Effector memory CD4-positive, alpha-beta T cell (primary cell): ENCODE measurements at places on chromosomes 4 and X.

DNA sequence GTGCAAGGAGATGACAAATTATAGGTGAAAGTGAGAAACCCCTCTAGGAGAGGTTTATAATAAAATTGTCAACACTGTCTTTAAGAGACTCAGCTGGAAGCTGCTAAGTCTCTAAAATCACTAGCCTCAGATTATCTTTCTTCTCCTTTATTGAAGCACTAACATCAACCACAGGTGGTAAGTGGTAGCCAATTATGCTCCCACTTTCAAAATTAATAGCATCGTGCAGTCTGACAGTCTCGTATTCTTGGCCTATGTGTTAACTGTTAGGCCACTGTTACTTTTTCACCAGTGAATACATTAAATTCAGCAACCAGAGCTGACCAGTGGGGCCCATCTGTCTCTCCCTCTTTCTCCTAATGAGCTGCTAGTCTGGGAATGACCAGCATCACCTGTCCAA lies 674.1 kb downstream of the RAPGEF2 start:
- no peak for DNase-seq

DNA sequence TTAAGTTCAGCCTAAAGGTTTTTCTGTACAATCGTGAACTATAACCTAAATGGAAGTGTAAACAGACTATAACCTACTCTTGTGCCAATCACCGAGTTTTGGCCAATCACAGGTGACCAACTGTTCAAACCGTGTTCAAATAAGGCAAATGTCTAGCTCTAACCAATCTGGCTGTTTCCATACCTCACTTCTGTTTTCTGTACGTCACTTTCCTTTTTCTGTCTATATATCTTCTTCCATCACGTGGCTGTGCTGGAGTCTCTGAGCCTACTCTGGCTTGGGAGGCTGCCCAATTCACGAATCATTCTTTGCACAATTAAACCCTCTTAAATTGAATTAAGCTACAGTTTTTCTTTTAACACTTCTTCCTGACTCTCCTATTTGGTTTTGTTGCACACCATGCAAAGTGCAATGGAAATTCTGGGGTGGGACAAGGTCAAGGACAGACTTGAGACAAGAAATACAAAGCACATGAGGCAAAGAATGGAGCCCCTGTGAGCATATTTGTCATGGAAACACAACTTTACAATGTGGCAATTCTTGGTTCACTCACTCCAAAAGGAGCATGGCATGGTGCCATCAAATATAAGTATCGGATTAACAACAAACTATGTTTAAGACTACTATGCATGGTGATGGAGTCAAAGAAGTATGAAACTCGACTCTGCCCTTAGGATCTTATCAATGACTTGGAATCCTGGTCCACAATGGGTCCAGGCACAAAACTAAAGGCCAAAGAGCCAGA lies 115.7 kb upstream of the FAM9B start:
- DNase-seq = no peak

GRCh38 chrX:75229774-75230173 lies 44.1 kb upstream of the UPRT start:
- DNase-seq = no peak

GRCh38 chr4:183011213-183011907 lies 87.7 kb upstream of the WWC2 start:
- no peak for DNase-seq

GRCh38 chr4:128600996-128601871 lies 208.3 kb upstream of the JADE1 start:
- no peak for DNase-seq

- DNase-seq = no peak
Observed at GRCh38 chrX:44088510-44089144, 115.4 kb upstream of the NDP start.

- no peak for DNase-seq
Observed at GRCh38 chrX:152915541-152916241, 17.8 kb downstream of the ZNF185 start.

DNA sequence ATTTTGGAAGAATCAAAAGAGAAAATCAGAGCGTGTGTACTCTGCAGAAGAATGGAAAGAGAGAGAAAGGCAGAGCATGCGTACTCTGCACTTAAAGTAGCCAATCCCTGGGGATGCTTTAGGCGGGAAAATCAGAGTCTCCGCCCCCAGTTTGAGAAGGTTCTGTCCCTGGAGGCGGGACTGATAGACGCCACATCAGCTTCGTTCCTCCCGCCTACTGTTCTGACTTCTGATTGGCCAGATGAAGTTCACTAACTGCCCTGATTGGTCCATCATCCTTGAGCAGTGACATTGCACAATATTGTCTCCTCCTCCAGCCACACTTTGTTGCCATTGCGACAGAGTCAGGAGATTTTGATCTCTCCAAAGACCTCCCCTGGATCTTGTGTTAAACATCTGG lies 23.8 kb downstream of the SSX1 start:
- no peak for DNase-seq

DNA sequence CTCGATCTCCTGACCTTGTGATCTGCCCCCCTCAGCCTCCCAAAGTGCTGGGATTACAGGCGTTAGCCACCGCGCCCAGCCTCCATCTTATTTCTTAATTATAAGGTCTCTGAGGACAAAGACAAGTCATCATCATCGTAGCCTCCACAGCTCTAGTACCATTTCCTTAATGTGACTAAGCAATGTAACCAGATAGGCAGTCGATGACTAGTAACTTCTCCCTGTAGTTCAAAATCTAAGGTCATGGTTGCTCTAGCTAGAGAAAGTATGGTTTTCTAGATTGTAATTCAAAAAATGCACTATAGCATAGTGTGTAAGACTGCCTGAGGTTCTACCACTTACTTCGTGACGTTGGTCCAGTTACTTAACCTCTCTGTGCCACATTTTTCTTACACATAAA lies 6.9 kb downstream of the SLC39A8 start:
- DNase-seq = no peak

GRCh38 chr4:156865451-156865850 lies 106.1 kb downstream of the PDGFC start:
- no peak for DNase-seq

DNA sequence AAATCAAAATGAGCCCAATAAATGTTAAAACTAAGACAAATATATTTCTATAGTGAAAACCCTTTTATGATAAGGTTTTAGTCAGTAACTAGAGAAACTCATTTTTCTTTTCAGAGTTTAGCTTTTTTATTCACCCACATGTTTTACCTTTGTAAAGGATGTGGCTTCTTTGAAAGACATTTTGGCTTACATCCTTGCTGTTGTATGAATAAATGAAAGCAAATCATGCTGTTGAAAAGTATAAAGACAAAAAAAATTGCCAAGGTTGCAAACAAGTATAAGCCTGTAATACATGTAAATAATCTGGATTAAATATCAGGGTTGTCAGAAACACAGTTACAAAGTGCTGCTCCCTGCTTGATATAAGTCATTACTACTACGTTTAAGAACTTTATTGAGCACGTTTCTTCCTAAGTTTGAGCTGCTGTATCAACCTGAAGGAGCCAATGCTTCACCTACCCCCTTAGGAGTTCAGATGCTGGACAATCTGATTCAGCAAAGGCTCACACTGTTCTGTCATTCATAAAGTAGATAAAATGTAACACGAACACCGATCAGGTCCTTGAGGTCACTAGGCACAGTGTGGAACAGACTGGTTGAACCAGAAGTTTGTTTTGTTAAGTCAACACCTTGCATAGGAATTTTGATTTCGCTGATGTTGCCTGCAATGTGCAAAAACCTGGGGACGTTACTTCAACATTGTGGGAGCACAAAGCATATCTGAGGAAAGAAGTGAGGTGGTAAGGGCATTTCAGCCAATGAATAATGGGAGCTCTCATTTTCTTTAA lies 321.2 kb upstream of the BMP3 start:
- no peak for DNase-seq

GRCh38 chrX:9646471-9647224 lies 119.0 kb downstream of the GPR143 start:
- no peak for DNase-seq

GRCh38 chr4:40183615-40184411 lies 13.0 kb upstream of the RHOH start:
- no peak for DNase-seq

DNA sequence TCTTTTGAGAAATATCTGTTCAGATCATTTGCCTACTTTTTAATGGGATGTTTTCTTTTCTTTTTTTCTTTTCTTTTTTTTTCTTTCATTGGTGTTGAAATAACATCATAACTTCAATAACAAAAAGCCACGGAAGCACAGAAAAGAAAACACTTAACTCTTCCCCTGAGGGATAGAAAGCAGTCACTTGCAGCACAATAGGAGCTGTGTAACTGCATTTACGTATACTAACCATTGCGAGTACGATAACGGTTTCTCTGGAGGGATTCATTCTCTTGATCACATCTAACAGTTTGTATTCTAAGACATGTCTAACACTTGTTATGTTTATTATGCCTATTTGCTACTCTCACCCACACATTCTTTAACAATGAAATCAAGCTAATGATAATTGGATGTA lies 27.3 kb downstream of the C4orf46 start:
- no peak for DNase-seq

- DNase-seq = no peak
Observed at GRCh38 chr4:29320947-29321620, 1399.1 kb upstream of the PCDH7 start.

GRCh38 chr4:170128219-170128804 lies 38.6 kb upstream of the AADAT start:
- no peak for DNase-seq

DNA sequence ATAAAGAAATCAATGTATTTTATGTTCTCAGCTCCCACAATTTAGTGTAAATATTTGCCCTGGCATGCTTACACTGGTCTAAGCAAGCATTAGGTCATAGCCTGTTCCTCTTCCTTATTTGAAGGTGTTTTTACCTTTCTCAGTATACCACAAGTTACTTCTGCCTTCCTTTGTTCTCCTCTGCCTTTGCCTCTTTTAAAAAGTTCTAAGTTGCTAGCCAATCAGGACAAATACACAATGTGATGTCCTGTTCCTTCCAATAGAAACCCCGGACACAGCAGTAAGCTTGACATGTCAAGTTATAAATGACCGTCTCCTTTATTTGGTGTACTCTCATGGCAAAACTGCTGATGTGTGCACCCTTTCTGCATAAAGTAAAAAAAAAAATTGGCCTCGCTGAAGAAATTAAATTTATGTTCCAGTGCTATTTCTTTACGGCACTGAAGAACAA lies 49.4 kb downstream of the UGT2B10 start:
- DNase-seq = no peak

GRCh38 chr4:141721174-141721573 lies 84.8 kb downstream of the IL15 start:
- no peak for DNase-seq

- DNase-seq = no peak
Observed at GRCh38 chrX:41470706-41471105, 23.6 kb downstream of the NYX start.

- no peak for DNase-seq
Observed at GRCh38 chr4:112882286-112882685, 167.2 kb upstream of the ANK2 start.

DNA sequence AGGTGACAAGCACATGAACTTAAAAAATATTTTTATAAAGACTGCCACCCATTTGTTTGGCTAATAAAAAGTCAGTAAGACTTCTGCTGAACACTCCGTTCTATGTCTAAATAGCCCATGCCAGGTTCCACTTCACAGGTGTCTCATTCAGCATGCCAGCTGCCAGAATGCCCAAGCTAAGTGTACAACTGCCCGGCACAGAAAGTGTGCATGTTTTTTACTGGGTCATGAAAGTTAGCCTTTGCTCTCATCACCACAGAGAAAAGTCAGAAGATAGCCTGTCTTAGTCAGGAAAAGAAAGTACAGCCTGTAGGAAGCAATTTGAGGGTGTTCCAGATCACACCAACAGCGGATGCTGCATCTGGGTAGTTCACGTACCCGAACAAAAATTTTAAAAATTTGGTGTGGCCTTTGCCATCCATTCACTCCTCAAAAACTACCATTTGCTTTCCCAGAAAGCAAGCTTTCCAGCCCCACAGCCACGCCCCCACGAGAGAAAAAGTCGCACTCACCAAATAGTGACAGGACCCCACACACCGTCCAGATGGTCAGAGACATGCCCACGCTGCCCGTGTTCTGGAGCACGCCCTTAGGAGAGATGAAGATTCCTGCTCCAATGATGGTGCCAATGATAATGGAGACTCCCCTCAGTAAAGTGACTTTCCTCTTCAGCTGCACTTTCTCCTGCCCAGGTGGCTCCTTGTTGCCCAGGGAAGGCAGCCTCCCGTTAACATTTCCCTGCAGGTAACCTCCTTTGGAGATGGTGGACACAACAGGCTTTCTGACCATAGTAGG lies 671 bp downstream of the SLC7A11 start:
- DNase-seq = no peak

GRCh38 chr4:99339172-99339571 lies 13.4 kb downstream of the ADH1C start:
- no peak for DNase-seq

DNA sequence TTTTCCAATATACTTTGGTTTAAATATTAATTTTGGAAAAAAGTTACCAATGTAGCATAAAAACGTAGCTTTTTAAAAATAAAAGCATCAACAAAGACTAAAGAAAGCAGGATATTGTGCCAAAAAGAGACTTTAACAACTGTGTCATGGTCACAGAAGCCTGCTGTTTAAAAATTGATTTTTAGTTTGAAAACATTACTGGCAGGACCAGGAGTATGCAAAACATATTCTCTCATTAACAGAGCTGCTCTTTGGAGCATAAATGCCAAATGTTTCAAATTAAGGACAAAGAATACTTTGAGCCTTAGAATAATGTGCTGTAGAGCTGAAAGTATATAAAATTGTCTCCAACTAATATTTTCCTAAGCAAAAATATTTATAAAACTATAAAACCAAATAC lies 279.0 kb downstream of the ARAP2 start:
- no peak for DNase-seq

GRCh38 chr4:152843481-152844090 lies 63.8 kb downstream of the ARFIP1 start:
- DNase-seq = no peak

- no peak for DNase-seq
Observed at GRCh38 chrX:71541210-71542022, 8.5 kb downstream of the OGT start.

GRCh38 chrX:71304561-71304960 lies 3.0 kb downstream of the ITGB1BP2 start:
- DNase-seq = no peak

DNA sequence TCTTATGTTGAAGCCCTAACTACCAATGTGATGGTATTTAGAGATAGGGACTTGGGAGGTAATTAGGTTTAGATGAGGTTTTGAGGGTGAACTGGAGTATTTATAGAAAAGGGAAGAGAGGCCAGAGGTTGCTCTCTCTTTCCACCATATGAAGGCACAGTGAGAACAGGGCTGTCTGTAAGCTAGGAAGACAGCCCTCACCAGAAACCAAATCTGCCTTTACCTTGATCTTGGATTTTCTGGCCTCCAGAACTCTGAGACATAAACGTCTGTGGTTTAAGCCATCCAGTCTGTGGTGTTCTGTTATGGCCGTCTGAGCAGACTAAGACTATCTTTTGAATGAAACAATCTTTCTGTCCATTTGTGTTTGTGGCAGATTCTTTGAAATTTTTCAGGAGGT lies 223.7 kb downstream of the PDHA2 start:
- no peak for DNase-seq

GRCh38 chrX:119625843-119626242 lies 19.6 kb upstream of the NKRF start:
- DNase-seq = no peak
